Stimulated activated CD8-positive, alpha-beta memory T cell treated with anti-CD3 and anti-CD28 coated beads, Interleukin-4, amount 100 ng/mL, for 4 hours (primary cell): ENCODE measurements at places on chromosomes 5 and 9.

DNA sequence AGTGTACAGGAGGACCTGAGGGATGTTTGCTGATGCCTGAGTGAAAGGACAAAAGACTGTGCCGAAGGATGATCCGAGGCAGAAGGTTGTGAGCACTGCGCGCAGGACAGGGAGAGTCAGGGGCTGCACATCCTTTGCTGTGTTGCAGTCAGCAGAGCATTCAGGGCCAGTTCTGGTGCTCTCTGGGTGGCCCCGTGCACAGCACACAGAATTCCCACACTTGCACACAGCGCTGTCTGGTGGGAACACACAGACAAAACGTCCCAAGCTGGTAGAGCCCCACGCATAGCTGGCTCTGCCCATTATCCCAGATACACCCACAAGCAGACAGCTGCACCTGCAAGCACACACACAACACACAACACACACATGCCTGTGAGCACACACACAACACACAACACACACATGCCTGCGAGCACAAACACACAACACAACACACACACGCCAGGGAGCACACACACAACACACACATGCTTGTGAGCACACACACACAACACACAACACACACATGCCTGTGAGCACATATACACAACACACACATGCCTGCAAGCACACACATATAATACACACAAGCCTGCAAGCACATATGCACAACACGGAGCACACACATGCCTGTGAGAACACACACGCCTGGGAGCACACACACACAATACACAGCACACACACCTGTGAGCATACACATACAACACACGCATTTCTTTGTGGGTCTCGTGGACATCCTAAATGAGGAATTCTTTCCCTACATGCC is 74.4 kb downstream of the FGF18 start:
- no peak for DNase-seq

- DNase-seq = no peak
These were observed 70.4 kb upstream of the SNX2 start for GRCh38 chr5:122704247-122705036.

- no peak for DNase-seq
These were observed 81.1 kb downstream of the CDO1 start for GRCh38 chr5:115735108-115735998.

GRCh38 chr5:145574889-145575573 is 260.1 kb downstream of the PRELID2 start:
- DNase-seq = no peak

DNA sequence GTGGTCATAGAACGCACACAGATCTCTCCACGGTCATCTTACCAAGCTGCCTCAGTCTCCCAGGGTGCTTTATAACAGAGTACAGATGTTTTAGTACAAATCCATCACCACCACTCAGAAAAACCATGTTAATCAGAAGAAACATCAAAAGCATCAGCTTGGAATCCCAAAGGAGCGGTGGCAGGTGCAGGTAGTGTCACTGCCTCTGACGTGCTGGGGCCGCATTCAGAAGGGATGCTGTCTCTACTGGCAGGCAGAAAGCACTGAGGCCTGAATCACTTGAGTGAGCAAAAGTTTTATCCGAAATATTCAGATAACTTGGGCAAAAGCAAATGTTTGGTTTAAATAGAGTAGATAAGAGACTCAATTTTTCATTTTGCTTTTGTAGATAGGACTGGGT is 448.4 kb upstream of the ZNF608 start:
- DNase-seq = no peak

DNA sequence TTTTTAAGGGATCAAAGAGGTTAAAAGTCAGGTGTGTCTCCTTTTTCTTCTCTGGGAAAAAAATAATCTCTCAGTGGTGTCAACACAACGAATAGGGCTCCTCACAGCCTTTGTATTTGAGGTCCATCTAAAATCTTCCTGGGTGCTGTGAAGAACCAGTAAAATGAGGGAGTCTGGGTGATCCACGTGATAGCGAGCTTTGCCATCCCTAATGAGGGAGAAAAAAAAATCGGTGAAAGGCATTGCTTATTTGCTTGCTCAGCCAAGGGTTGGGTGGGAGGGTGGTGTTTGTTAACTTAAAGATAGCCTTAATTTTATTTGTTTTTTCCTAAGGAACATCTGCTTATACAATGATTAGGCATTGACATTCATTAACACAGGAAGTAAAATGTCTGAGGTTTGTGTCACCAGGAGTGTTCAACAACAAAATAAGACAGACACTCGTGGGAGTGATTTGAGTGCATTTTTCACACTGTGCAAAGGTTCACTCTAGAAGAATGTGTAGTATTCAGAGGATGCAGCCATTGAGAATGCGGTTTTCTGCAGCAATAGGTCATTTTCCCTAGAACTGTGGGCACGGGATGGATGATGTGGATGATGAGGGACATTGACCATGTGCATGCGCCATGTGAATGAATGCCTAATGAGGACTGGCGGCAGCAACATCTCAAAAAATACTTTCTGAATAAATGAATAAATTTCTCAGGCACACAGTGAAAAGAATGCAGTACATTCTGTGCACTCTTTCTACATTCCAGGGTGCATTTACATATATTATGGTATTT is 369.5 kb downstream of the NTRK2 start:
- no peak for DNase-seq

GRCh38 chr5:107072440-107072839 is 598.3 kb downstream of the EFNA5 start:
- DNase-seq = no peak

DNA sequence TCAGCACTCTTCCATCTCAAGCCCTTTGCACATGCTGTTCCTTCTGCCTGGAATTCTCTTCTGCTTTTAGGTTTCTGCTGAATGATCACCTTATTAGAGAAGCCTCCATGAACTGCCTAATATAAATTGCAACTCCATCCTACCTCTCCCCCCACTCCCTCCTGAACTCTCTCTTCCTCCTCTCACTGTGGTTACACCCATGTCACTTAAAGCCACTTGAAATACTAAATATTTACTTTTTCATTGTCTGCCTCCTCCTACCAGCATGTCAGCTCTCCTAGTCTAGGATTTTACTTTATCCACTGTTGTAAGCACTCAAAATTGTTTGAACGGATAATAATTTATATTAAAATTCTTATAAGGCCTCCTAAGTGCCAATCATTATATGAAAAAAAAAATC is 43.8 kb downstream of the ACTL7B start:
- no peak for DNase-seq

DNA sequence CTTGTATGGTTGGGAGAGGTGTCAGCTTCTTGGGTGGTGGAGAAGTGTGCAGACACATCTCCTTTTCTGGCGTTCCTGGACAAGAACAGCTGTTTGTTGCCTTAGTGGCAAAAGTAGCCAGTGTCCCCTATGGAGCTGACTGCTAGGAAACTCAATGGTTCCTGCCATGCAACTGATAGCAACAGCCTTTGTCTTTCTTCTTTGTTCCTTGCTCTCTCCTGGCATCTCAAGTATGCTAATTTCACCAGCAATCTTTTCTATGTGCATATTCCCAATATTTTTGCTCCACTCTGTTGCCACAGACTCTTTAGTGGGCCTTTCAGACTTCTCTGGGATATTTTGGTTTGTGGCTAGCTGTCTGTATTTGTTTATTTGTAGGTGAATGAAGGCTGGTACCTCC is 36.7 kb downstream of the FBXO4 start:
- DNase-seq = no peak

DNA sequence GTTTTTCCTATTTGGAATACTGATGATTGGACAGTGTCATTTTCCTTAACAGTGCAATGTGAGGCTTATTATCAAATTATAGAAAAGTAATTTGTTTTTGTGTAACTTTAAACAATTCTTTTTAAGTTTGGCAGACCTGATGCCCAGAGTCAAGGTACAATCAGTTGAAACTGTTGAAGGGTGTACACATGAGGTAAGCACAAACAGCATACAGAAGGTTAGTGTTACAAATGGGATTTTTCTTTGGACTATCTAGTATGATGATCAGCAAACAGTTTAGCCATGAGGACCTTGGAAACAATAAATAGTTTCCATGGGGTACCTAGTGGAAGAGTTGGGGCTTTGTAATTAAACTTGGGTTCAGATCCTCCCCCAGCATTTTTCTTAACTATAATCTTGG is 16.2 kb downstream of the MTREX start:
- DNase-seq = no peak

- DNase-seq = no peak
These were observed 11.0 kb upstream of the GNPDA1 start for GRCh38 chr5:142023836-142024235.

- no peak for DNase-seq
These were observed 510.1 kb downstream of the NR2F1-AS1 start for GRCh38 chr5:93070938-93071337.

GRCh38 chr5:172743112-172743959 is 27.7 kb downstream of the DUSP1 start:
- no peak for DNase-seq

- no peak for DNase-seq
These were observed 151.7 kb downstream of the GLIS3 start for GRCh38 chr9:4148231-4148561.

GRCh38 chr9:15262581-15262980 is 44.4 kb downstream of the TTC39B start:
- no peak for DNase-seq

- DNase-seq = no peak
These were observed 24.4 kb downstream of the ZCCHC7 start for GRCh38 chr9:37144762-37145161.

- DNase-seq = no peak
These were observed 215.1 kb upstream of the ARRDC3 start for GRCh38 chr5:91598216-91598615.

GRCh38 chr9:116566677-116567488 is 120.2 kb upstream of the TRIM32 start:
- no peak for DNase-seq

DNA sequence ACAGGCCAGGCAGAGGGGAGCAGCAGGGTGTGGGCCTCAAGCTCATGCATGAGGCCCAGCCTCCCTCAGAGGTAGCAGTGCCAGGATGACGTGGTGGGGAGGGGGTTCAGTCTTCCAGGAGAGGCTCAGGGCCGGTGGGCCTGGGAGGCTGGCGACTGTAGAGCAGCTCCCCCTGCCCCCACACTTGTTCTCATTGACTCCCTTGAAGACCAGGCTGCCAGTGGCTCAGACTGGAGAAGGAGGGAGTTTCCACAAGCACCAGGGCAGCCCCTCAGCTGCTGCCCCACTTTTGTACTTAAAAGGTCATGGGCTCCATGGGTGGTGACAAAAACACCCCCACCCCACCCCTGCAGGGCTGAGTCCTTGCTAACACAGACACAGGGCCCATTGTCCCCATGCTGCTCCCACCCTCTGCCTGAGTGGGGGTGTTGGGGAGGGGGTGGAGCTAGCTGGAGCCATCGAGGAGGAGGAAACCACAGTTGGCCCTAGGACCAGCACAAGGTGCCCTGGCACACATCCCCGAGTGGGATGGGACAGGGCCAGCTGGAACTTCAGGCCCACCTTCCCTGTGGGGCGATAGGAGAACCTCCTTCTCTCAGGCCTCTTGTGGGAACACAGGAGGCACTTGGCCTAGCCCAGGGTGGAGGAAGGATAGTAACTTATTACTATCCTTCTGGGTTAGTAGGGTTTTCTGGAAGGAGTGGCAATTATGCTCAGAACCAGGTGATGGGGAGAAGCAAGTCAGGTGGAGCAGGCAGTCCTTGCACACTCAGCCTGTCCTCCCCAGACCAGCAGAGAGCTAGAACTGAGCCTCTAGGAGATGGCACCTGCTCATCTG is 10.7 kb downstream of the PDLIM4 start:
- no peak for DNase-seq

DNA sequence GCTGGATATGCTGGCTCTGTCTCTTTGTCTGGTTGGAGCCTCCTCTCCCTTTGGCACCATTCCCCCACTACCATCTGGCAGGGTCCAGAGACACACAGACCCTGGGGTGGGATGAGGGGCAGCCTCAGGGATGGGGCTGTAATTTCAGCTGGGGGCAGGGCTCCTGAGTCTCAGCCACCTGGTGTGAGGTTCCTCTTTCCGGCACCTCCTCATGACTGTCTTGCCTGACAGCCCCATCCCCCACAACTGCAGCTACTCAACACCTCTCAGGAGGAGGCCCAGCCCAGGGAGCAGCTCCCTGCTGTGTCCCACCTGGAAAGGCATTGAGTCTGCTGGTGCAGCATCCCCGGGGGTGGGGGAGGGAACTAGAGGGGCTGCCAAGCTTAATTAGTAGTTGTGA is 11.7 kb upstream of the RPS14 start:
- no peak for DNase-seq
